ENCODE measurements at places on chromosomes 2 and 18.

- peak overlapping the region; percentile 30 for H3K27ac ChIP-seq
- H3K4me1 ChIP-seq = peaks cover 23% of the 10 kb centered on the region
- DNase-seq = no peak
- H3K4me3 ChIP-seq = no peak overlapping the region
- H3K36me3 ChIP-seq = no peaks in the 10 kb centered on the region
- H3K27me3 ChIP-seq = no peaks in the 10 kb centered on the region
These were observed 365.7 kb downstream of the TNS1 start for GRCh38 chr2:217636991-217637561.

DNA sequence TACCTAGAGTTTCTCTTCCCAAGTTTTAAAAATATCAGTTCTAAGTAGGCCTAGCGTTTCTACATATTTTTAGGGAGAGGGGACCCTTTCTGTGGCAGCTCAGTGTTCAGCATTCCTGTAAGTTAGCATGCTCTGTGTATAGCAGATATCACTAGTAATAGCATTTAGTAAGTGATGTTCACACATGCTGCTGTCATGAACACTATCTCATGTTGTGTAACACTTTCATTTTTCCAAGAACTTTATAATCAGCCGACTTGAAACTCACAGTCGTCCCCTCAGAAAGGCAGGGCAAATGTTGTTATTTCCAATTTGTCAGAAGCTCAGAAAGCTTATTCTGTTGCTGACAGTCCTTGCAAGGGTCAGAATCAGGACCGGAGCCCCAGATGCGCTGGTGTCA, 267.7 kb downstream of the ALPK2 start:
- no peaks in the 10 kb centered on the region for H3K27me3 ChIP-seq
- DNase-seq = no peak
- no peak overlapping the region for H3K27ac ChIP-seq
- H3K36me3 ChIP-seq = peaks cover 15% of the 10 kb centered on the region
- no peak overlapping the region for H3K4me3 ChIP-seq
- no peaks in the 10 kb centered on the region for H3K4me1 ChIP-seq

DNA sequence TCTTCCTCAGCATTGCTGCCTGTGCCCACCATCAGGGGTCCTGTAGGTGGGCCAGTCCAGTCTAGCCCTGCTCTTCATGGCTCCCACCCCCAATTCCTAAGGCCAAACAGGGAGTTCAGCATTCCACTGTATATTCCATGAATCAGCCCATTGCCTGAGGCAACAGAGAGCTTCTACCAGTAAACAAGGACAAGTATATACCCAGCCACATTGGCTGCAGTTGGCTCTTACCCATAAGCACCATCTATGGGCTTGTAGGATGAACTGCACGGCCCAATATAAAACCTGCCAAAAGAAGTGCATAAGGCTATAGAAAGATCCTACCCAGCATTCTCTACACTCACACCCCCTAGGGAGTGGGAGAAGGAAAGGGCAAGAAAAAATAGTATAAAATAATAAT, 95.1 kb upstream of the SALL3 start:
- no peaks in the 10 kb centered on the region for H3K27me3 ChIP-seq
- no peak for DNase-seq
- H3K4me3 ChIP-seq = no peak overlapping the region
- H3K4me1 ChIP-seq = no peaks in the 10 kb centered on the region
- no peak overlapping the region for H3K27ac ChIP-seq

DNA sequence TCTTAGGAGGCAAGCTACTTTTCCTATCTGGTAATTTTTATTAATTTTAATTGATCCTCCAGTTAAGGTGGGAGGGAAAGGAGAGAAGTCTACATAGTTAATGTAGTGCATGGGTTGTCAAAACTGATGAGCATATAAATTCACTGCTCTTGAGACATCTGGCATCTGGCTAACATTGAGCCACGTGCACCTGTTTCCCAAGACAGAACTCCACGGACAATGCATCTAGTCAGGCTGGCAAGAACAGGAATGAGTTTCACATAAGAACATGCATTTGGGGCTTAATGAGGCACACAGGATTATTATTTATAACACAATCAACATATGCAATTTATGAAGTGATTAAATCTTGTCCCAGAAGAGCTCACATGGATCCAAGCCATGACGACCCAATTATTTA, 16.2 kb upstream of the RAB1A start:
- H3K36me3 ChIP-seq = no peaks in the 10 kb centered on the region
- H3K27ac ChIP-seq = no peak overlapping the region
- no peak for DNase-seq
- no peaks in the 10 kb centered on the region for H3K27me3 ChIP-seq
- H3K4me3 ChIP-seq = no peak overlapping the region

- peak overlapping the region; percentile 14 for H3K4me3 ChIP-seq
- no peaks in the 10 kb centered on the region for H3K36me3 ChIP-seq
- peak overlapping the region; percentile 91 for H3K27ac ChIP-seq
- DNase-seq = no peak
- peaks cover 17% of the 10 kb centered on the region for H3K4me1 ChIP-seq
These were observed 28.9 kb upstream of the ARHGEF4 start for GRCh38 chr2:130807659-130808385.

- no peak for DNase-seq
- no peaks in the 10 kb centered on the region for H3K4me1 ChIP-seq
These were observed 184.5 kb upstream of the VRK2 start for GRCh38 chr2:57862153-57862552.

- no peaks in the 10 kb centered on the region for H3K4me1 ChIP-seq
- no peaks in the 10 kb centered on the region for H3K36me3 ChIP-seq
- H3K27me3 ChIP-seq = no peaks in the 10 kb centered on the region
- H3K4me3 ChIP-seq = no peak overlapping the region
These were observed 128.6 kb downstream of the NCK2 start for GRCh38 chr2:105873281-105873680.

DNA sequence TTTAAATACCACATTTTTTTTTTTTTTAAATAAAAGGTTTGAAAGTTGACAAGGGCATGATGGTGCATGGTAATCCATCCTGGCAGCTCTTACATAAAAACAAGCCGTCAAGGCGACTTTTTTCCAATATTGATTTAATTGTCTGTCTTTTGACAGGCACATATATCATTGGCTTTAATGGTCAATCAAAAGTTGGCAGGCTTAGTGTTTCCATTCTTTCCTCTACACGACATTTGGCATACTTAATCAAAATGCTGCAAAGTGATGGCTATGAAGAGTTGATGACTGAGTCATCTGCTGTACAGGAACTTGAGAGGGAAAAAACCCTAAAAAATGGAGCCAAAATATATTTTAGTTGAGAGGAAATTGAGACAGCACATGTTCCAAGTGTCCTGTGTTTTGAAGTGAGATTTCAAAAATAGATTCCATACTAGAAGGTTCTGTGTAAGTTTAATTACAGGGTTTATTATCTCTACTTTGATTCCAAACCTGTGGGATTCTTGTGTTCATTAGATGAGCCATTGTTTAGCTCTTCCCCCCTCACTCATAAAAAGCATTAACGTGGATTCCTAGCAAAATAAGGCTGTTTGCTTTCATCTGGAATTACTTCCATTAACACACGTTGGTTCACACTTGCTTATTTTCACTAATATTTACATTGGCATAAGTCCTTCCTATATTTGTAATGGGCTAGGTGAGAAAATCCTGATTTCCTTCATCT, 3.2 kb downstream of the TSHZ1 start:
- peak overlapping the region; percentile 67 for H3K27ac ChIP-seq
- no peaks in the 10 kb centered on the region for H3K27me3 ChIP-seq

DNA sequence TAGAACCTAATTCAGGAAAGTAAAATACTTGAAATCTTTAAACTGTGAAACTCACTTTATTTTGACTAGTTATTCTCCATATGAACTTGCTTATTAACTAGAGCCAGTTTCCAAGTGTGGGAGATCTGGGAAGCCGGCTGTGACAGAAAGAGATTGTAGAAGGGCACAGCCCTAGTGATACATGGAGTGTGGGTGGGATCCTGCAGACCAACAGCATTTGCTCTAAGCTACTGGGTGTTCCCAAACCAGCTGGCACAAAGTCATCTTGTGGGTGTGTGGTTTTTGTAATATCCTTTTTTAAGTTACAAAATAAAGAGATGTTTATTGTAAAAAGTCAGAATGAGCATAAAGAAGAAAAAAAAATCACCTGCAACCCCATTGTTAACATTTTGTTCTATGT, 3.4 kb downstream of the DUSP19 start:
- no peaks in the 10 kb centered on the region for H3K36me3 ChIP-seq
- peaks cover 4% of the 10 kb centered on the region for H3K4me1 ChIP-seq
- DNase-seq = no peak
- H3K27ac ChIP-seq = no peak overlapping the region
- no peak overlapping the region for H3K4me3 ChIP-seq

DNA sequence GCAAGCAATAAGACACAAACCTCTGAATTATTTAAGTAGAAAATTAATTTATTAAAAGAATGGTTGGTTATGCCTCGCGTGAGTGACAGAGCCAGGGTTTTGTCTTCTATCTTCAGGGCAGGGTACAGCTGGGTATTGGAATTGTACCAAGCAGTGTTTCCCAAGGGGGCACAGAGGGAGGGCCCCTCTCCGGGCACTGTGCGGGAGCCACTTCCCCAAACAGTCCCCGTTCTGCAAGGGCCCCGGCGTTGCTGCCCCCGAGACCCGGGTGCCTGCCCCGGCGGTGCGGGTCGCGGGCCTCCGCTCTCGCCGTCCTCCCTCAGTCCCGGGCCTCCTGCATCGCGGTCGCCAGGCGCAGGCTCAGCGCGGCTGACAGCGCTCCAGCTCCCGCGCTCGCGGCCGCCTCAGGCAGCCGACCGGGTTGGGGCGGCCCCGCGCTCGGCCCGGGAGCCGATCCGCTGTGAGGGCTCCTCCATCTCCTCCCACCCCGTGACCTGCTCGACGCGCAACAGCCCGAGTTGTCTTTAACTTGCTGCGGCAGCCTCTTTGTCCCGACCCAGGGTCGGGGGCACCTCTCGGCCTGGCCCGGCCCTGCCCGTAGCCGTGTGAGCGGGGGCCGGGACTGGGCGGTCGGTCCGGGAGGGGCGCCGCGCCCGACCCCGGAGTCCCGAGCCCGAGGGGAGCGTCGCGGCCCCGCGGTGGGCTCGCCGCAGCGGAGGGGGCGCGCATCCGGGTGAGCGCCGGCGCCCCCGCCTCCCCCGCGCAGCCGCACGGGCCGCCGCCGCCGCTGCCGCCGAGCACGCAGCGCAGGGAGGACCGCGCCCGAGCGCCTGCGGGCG, 620 bp upstream of the GALNT1 start:
- H3K4me3 ChIP-seq = peak overlapping the region; percentile 93
- peak; percentile 4 for DNase-seq
- no peaks in the 10 kb centered on the region for H3K36me3 ChIP-seq
- H3K4me1 ChIP-seq = peaks cover 30% of the 10 kb centered on the region
- peak overlapping the region; percentile 81 for H3K27ac ChIP-seq
- no peaks in the 10 kb centered on the region for H3K27me3 ChIP-seq
